Anterior cingulate cortex (tissue), 58 donors: ENCODE measurements at places on chromosomes 2 and 18.

- no peak for DNase-seq
These were observed 40.1 kb downstream of the GTF3C3 start for GRCh38 chr2:196759378-196759706.

GRCh38 chr18:77112747-77113092, 19.9 kb downstream of the MBP start:
- no peak for DNase-seq

GRCh38 chr18:33291539-33291938, 149.0 kb downstream of the CCDC178 start:
- DNase-seq: no peak

DNA sequence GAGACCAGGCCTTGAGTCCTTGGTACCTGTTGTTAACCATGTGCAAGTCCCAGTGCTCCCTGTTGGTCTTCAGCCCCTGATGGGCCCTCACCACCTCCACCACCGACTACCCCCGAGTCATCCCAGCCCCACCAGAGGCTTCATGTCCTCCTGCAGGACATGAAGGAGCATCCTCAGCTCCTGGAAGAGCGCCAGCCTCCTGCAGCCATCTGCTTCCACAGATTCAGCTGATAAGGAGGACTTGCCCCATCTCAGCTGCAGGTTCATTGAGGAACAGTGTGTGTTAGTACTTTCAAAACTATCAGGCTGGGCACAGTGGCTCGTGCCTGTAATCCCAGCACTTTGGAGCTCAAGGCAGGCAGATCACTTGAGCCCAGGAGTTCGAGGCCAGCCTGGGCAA, 151.9 kb downstream of the ATP9B start:
- no peak for DNase-seq

DNA sequence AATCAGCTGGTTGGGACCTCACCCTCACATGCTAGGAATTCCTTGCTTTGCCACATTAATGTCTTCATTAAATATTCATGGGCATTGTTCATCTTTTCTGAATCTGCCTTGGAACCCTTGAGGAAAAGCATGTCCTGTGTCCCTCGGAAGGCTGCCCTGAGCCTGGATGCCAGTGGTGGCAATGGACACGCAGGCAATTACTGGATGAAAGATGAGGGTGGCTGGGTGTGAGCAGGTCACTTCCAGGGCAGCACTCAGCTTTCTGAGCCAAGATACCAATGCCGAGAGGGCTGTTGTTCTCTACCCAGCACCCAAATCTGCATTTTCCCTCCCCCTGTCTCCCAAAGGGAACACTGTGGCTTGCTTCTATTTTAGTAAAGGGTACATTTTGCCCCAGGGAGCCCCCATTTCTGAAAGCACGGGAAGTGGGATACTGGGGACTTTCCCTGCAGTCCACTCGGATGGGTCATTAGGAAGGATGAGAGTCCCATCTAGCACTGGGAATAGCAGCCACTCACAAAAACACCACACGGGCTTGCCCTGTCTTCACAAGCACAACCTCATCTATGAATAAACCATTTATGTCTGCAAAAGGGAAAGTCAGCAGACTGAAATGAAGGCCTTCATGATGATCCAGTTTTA, 234.8 kb downstream of the SOX11 start:
- no peak for DNase-seq

GRCh38 chr18:26993568-26993967, 128.1 kb upstream of the AQP4 start:
- DNase-seq: no peak

GRCh38 chr2:31254237-31255203, 20.6 kb downstream of the EHD3 start:
- DNase-seq: no peak

GRCh38 chr2:27572998-27573429, 9.8 kb upstream of the ZNF512 start:
- DNase-seq: no peak

DNA sequence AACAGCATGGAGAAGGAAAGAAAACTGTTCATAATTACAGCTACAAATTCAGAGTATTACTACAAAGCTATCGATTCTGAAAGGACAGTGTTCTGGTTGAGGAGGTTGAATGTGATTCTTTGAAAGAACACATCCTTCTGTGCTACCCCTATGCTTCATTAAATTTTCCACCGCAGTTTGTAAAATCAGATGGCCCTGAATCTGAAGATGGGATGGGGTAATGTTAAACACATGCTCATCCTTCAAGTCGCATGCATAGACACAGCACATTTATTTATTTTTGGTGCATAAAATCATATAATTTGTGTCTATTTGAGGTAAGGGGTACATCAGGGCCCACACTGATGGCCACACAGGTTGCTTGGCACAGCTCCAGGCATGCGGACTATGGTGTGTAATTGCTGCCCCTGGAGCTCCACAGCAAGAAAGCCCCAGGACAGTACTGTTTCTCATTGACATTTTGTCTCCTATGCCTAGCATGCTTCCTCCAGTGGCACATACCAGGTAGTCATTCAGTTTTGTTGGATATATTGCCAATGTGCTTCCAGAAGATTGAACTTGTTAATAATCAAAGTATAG, 238.8 kb upstream of the TANK start:
- no peak for DNase-seq

DNA sequence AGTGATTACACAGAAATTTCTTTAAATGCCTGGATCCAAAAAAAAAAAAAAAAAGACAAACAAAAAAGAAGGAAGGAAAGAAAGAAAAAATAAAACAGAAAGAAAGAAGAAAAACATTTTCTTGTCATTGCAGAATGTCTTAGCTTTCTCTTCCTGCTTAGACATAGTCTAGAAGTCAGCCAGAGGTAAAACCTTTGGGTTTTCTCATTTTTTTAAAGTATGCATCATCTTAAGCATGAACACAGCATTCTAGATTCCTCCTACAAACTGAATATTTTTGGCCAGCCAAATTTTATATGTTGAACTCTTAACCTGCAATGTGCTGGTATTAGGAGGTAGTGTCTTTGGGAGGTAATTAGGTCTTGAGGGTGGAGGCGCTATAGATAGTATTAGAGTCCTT, 243.9 kb downstream of the TRIB2 start:
- no peak for DNase-seq

- no peak for DNase-seq
These were observed 20.4 kb downstream of the GORASP2 start for GRCh38 chr2:170949415-170949814.

DNA sequence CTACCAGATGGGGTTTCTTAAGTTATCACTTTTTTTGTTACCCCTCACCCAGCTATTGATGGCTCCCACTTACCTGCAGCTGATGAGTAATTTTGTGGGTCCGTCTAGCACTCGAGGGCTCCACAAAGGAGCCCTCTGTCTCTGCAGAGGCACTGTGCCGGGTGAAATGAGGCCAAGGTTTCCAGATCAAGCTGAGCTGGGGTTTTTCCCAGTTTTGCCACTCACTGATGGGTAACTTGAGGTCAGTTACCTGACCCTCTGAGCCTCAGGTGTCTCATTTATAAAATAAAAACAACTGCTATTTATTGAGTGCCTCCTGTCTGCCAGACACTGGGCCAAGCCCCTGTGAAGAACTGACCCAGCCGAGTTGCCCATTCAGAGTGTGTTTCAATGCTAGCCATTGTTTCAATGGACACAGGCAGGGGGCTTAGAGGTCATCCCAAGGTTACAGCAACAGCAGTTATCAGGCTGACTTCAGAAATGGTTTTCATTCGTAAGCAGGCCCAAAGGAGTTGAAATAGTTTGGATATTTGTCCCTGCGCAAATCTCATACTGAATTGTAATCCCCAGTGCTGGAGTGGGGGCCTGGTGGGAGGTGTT, 192.9 kb downstream of the NCK2 start:
- DNase-seq: no peak

GRCh38 chr2:238652053-238652770, 195.7 kb upstream of the TWIST2 start:
- no peak for DNase-seq

DNA sequence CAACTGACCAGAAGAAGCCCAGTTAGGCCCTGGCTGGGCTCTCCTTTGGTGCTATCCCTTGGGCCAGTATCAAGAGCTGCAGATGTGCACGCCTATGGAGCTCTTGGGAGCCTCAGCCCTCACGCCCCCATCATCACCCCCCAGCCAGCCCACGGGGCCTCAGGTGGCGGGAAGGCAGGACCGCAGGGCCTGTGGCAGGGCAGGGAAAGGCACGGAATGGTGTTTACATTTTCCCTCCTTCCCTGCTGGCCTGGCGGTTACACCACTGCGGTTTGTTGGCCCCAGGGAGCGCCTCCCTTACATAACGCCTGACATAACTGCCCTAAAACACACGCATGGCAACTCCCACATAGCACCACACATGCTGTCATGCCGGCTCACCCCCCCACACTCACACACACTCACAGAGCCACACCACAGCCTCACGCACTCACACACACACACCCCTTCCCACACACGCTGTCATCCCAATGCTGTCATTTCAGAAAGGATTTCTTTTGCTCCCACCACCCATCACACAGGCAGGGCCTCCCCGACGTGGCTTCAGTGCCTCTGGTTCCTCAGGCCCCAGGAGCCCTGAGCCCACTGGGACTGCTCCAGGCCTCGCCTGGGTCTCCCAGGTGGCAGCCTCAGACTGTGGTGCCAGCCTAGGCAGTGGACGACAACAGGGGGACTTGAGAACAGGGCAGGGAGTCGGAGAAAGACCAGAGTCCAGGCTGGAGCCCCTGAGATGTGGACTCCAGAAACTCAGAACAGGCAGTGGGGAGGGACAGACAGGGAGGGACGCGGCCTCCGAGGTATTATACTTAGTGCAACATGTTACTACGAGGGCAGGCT, 15.7 kb downstream of the ZFP36L2 start:
- no peak for DNase-seq

- DNase-seq: no peak
These were observed 214.6 kb upstream of the LRRTM1 start for GRCh38 chr2:80519121-80519643.

GRCh38 chr2:184734338-184734737, 136.0 kb downstream of the ZNF804A start:
- no peak for DNase-seq

GRCh38 chr18:75223687-75224347, 13.2 kb downstream of the TSHZ1 start:
- DNase-seq: no peak

DNA sequence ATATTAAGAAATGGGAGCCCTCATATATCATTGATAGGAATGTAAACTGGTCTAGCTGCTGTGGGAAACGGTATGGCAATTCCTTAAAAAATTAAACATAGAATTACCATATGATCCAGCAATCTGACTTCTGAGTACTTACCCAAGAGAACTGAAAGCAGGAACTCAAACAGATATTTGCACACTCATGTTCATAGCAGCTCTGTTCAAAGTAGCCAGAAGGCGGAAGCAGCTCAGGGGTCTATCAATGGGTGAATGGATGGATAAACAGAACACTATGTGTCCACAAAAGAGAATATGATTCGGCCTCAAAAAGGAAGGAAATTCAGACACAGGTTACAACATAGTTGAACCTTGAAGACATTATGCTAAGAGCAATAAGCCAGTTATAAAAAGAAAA, 135.7 kb upstream of the NDUFV2 start:
- no peak for DNase-seq

GRCh38 chr2:28347193-28347592, 45.5 kb upstream of the FOSL2 start:
- no peak for DNase-seq

DNA sequence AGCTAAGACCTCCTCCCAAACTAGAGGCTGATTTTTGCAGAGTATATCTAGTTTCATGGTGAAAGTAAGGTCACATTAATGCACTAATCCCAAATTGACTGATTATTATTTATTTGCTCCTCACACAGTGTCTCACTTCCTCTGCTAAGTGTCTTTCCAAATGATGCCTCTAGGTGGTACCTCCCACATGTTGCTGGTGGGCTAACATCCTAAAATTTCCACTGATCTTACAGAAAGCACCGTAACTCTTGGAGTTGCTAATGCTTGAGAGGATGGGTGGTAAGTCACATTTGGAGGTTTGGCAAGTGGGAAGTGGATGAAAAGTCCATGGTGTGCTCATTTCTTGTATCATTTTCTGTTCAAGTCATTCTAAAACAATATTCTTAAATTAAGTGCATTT, 428.7 kb upstream of the GYPC start:
- DNase-seq: no peak

GRCh38 chr2:166127217-166128155, at the start of gene SCN1A:
Gene SCN1A, minus strand, starts transcription at chr2:166128020. Its CDS starts 54,399 bp downstream, at chr2:166073621.
- no peak for DNase-seq
